H1 (cell line): ENCODE measurements at places on chromosomes 16 and 17. TPM values are rescaled to one million over a fixed set of nuclear protein-coding genes. Genes with fewer than 3 reads are reported as not detected.

The C16orf96 gene
- 1.0 and 1.8 TPM in 2 replicates for polyA plus RNA-seq

The IRF8 gene
- polyA plus RNA-seq: 0.35 and 0.72 TPM in 2 replicates

The TMC7 gene
- polyA plus RNA-seq: 2.0 and 2.3 TPM in 2 replicates

The MGAT5B gene
- 7.9 and 12.7 TPM in 2 replicates for polyA plus RNA-seq

The KRT23 gene
- not detected in 2 replicates for polyA plus RNA-seq

The CDH11 gene
- polyA plus RNA-seq: 3.3 and 6.7 TPM in 2 replicates

The AKAP10 gene
- 9.3 and 13.3 TPM in 2 replicates for polyA plus RNA-seq

The VAT1 gene
- 200 and 269 TPM in 2 replicates for polyA plus RNA-seq

The INCA1 gene
- polyA plus RNA-seq: 0.80 and 0.89 TPM in 2 replicates

The SSTR5 gene
- 0.60 and 0.61 TPM in 2 replicates for polyA plus RNA-seq

The CCL14 gene
- polyA plus RNA-seq: not detected in 2 replicates

The DRC3 gene
- 0.22 and 0.59 TPM in 2 replicates for polyA plus RNA-seq

The SCARF1 gene
- 1.1 and 1.5 TPM in 2 replicates for polyA plus RNA-seq

The GJD3 gene
- polyA plus RNA-seq: 0.53 and 0.58 TPM in 2 replicates

The TP53TG3F gene
- polyA plus RNA-seq: not detected in 2 replicates

The KRT27 gene
- not detected in 2 replicates for polyA plus RNA-seq

The SOCS3 gene
- polyA plus RNA-seq: 10.1 and 15.2 TPM in 2 replicates

The SLC9A5 gene
- 8.6 and 11.6 TPM in 2 replicates for polyA plus RNA-seq

The USP43 gene
- polyA plus RNA-seq: 3.0 and 5.6 TPM in 2 replicates

The PRSS22 gene
- 4.0 and 5.8 TPM in 2 replicates for polyA plus RNA-seq

The HOXB5 gene
- not detected in 2 replicates for polyA plus RNA-seq

The CCDC78 gene
- polyA plus RNA-seq: 7.1 and 10.9 TPM in 2 replicates

The CNTNAP4 gene
- 0.03 TPM in 1 of 2 replicates, not detected in the other for polyA plus RNA-seq

The ARL5C gene
- not detected in 2 replicates for polyA plus RNA-seq

The MFAP4 gene
- 3.1 and 8.1 TPM in 2 replicates for polyA plus RNA-seq

The CDRT15L2 gene
- not detected in 2 replicates for polyA plus RNA-seq

The USP36 gene
- 40.7 and 44.8 TPM in 2 replicates for polyA plus RNA-seq

The TCF25 gene
- polyA plus RNA-seq: 78.1 and 102 TPM in 2 replicates
